ENCODE measurements at places on chromosomes 3 and 15.

DNA sequence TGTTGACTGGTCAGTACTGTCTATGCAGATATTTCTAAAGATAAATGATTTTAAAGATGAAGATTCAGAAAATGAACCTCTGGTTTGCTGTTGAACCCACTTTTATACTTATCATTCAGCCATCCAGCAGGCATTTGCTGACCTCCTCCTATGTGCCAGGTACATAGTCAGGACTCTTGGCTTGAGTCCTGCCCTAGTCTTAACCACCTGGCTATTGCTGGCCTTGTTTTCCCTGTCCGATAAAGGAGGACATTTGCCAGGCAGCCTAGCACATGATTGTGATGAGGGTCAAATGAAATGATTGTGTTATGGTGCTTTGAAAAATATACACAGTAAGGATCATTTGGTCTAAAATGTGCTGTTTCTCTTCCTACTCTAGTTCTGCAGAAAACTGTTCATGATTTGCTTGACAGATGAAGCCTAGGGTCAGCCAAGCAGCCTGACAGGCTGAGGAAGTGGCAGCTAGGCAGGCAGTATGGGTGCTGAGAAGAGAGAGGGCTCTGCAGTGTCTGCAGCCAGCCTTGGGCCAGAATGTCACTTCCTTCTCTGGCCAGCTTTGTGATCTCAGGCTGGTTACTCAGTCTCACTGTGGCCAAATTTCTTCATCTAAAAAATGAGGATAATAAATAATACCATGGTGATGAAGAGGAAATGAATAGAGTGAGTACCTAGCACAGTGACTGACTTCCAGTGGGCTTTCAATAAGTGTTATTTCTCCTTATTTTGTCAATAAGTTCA, 13.8 kb downstream of the EXOSC7 start:
- DNase-seq: no peak

GRCh38 chr3:22960105-22960984, 242.8 kb upstream of the UBE2E2 start:
- no peak for DNase-seq

DNA sequence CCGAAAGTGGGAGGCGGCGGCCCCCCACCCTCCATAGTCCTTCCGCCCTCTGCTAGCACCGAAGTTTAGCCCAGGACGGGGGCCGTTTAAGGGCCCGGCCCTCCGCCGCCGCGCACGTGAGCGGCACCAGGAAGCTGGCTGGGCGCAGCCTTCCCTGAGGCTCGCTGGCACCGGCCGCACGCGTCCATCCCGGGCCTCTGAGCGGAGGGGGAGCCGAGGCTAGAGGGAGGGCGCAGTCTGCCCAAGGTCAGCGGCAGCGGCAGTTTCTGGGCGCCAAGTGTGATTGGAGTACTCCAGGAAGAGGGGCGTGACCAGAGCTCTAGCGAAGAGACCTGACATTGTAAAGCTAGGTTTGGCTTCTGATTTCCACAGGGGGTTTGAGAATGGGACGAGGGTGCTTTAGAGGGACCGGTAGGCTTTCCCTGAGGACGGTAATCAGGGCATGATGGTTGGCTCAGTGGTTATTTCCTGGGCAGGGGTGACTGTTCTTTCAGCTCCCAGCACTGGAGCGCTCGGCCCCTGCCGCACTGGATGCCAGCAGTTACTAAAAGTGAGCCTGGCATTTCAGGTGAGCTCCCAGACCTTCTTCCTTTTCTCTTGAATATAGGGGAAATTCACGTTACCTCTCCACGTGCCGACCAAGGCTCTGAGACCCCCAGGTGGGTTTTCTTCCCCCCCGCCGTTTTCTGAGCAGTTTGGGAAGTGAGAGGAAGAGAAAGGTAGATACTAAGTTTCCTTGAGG, 853 bp downstream of the TEX264 start:
- DNase-seq: peak; percentile 75

DNA sequence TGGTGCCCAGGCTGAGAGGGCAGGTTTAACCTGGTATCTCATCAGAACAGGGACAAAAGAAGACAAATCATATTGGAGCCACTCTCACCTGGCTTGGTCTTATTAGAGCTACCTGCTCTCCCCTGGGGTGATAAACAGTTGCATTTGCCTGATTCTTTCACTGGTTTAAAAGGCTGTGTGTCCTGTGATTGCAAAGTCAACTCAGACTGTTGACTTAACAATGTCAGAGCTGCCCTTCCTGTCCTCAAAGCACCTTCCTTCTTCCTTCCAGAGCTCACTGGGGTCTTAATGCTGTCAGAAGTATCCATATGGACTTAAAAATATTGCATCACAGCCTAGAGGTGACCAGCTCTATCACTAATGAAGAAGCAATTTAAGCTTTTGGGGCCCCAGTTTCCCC, 50.5 kb upstream of the MINAR1 start:
- DNase-seq: no peak

- DNase-seq: no peak
Measured at GRCh38 chr3:158725348-158726011, 6.8 kb downstream of the RARRES1 start.

DNA sequence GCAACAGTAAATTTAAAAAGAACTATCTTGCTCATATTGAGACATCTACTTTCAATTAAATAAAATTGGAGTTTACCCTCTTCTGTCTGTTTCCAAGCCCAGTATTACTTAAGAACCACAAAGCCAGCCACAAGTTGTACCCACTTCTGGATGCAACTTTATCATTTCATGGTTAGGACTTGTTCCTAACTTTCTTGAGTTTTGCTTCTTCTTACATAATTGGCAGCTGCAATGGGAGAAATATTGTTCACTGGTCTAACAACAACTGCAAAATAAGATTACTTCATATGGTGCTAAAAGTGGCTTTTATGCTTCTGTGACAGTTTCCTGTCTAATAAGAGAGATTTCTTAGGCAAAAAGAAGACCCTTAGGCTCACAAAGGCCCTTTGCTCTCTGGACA, 240.6 kb downstream of the OTOL1 start:
- DNase-seq: no peak

DNA sequence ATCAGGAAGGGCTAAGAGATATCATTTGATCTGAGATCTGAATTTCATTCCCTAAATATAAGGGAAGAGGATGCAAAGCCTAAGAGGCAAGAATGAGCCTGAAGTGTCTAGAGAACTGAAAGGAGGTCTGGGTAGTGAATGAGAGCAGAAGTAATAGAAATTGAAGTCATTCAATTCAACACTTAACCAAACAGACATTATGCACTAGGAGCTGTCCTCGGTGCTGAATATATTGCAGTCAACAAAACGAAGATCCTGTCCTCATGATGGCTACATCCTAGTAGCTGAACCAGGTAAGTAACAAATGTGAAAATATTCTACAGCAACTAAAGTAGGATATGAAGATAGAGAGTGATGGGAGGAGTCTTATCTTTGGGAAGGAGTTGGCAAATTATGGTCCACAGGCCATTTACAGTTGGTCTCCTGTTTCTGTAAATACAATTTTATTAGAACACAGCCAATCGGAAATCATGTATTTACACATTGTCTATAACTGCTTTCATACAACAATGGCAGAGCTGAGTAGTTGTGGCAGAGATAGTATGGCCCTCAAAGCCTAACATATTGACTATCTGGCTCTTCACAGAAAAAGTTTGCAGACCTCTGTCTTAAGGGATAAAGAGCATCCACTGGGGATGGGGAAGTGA, 192.9 kb upstream of the CADPS start:
- DNase-seq: no peak

GRCh38 chr3:192106543-192106942, 620.8 kb downstream of the FGF12 start:
- DNase-seq: no peak

DNA sequence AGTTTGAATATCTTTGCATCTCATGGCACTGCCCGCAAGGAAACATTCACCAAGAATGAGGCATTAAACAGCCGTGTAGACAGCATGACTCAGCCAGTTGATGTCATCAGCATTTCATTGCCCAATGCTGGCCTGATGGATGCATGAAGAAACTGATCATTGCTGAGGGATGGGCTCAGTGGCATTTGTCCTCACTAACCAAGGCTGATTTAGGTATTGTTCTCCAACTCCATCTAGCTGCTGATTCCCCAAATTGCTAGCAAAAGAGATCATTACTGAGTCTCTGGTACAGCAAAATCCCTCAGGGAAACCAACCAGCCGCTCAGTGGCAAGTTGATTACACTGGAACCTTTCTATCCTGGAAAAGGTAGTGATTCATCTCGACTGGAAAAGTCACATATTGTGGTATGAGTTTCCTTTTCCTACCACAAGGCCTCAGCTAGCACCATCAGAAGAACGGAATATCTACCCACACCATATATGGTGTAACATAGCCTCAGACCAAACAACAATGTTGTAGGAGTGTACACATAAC, 186.5 kb upstream of the GAP43 start:
- no peak for DNase-seq

DNA sequence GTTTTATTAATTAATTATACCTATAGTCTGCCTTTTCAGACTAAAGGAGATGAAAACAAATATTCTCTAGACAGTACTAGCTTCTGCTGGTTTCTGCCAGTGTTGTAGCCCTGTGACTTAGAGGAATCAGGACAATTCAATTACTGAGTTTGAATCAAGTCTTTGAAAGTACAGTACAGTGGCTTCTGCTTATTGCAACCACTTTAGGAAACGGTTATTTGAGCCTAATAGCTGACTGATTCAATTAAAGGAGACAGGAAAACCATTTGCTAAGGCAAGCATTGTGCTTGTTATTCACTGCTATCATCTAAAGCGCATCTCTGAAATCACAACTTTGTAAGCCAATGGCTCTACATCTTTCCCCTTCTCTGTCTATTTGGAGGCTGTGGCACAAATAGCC, 90.1 kb upstream of the ARL6 start:
- DNase-seq: no peak

DNA sequence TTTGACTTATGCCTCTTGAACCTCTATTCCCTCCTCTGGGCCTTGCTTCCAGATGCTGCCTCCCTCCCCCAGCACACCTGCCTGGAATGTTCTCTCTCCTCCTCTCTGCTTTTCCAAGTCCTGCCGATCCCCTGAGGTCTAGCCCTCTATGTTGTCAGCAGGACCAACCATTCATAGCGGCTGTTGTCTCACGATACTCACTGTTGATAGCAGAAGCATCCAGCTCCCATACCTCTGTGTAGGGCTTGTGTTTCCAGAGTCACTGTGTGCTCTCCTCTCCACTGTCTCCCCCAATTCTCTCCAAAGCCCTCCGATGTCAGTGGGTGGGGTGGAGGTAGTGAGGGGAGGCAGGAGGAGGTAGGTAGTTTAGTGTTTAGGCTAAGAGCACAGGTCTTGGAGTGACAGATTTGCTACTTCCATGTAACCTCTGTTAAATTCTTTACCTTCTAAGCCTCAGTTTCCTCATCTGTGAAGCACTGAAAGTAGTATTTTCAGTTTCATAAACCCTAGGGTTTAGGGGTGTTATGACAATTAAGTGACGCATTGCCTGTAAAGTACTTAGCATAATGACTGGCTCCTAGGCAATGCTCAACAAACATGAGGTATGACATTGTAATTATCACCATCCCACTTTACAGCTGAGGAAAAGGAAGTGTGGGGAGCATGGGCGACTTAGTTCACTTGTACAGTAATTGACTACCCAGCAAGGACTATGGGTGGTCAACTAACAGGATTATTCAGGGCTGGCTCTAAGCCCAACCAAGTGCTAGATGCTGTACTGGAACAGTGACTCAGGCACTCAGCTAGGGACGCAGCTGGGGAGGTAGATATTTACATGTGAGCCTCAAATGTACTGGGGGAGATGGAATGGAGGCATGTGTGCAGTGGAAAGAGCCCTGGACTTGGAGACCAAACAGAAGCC, 122.8 kb downstream of the CACNA1D start:
- DNase-seq: no peak

DNA sequence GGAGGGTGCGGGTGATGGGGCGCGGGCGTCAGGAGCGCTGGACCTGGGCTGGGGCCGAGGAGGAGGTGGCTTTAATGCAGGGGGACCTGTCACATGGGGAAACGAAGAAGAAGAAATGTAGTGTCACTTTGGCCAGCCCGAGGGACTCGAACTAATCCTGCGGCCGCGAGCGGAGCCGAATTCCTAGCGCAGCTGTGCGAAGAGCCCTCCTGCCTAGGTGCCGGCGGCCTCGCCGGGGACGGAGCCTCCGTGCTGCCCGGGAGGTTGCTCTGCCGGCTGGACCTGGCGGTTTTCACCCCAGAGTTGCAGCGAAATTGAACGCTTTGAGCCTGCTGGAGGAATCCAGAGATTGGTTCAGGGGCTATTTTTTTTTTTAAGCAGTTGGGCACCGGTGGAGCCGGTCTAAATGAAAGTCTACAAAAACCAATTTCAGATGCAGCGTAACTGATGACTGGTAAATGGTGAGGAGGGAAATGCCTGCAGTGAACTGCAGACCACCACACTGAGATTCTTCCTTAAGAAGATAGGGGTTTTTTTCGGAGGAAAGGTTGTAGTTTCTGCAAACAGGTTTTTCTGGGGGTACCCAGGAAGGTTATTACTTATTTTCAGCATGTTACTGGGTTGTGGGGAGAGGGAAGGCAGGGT, 662 bp downstream of the TMEM108 start:
- DNase-seq: peak; percentile 7

DNA sequence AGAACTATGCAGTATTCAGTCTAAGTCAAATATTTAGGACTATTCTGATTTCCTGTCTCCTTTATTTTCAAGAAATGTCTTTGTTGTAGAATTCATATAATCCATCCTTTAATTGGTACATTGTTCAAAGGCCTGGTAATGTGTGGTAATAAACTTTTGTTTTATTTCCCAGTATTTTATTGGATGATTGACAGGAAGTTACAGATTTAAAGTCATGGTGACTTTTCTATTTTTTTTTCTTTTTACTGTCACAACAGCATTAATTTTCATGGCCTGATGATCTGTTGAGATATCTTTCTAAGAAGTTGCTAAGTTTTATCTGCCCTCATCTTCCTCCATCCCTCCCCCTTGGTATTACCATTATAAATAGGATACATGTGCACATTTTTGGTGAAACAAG, 161.7 kb downstream of the PTPRG start:
- DNase-seq: no peak

DNA sequence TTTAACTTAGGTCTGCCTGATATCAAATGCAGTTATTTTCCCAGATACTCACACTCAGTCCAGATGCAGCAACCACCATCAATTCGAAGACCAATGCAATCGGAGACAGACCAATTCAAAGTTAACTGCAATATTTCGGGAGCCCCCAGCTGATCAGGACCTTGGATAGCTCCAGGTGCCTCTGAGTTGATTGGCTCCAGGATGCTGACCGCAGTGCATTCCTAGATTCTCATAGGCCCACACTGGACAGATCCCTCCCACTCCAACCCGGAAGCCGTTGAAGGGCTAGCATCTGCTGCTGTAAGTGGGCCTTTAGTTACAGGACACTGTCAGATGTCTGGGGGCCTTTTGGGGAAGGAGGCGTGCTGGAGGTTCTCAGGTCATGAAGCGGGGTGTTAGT, 89.5 kb upstream of the ATP2B2 start:
- no peak for DNase-seq

DNA sequence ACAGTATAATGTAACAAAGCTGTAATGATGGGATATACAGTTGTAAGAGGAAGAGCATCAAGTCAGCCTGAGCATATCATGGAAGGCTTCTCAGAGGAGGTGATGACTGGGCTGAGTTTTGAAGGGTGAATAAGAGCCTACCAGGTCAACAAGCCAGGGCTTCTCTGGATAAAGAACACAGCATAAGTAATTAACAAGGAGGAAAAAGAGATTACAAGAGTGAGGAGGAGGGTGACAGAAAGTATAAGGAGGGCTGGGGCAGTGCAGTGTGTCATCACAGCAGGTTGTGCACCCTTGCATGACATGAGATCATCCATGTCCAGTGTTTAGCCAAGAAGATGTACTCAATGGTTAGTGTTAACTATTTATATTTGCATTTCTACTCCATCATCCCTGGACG, 16.9 kb upstream of the SPATA12 start:
- DNase-seq: no peak
